ENCODE measurements at places on chromosomes 11 and 22.

- peak; percentile 83 for DNase-seq
Measured at GRCh38 chr11:69636512-69637197, 4.3 kb upstream of the CCND1 start.

- DNase-seq, result no peak
Measured at GRCh38 chr22:34427436-34427835, 507.2 kb upstream of the LARGE1 start.

DNA sequence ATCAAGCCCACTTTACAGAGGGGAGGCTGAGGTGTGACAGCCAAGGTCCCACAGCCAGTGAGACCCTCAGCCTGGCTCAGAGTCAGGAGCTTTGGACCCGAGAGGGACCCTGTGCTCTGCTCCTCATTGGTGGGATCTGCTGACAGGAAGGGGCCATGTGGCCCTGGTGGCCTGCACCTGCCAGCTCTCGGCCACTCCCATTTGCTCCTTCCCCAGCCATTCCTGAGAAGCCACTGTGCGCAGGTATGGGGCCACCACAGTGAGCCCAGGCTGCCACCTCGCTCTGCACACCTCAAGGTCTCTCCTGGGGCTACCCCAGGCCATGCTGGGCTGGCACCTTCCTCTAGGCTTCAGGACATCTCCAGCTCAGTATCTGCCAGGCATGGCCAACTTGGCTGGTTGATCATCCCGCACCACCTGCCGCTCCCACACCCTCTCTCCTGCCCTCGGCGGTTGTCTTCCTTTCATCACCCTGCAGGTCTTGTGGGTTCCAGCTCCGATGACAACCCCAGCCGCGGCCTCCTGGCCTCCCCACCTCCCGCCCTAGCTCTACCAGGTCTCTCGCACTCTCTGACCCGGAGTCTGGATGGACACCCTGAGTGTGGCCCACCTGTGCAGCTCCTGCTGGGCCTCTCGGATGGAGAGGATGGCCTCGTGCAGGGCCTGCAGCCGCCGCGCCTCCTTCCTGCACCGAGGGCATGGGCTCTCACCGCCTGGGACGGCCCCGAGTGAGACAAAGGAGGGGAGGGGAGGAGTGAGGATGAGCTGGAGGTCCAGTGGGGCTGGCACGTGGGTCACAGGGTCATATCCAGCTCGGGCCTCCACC, 32.2 kb upstream of the CARS1 start:
- no peak for DNase-seq

DNA sequence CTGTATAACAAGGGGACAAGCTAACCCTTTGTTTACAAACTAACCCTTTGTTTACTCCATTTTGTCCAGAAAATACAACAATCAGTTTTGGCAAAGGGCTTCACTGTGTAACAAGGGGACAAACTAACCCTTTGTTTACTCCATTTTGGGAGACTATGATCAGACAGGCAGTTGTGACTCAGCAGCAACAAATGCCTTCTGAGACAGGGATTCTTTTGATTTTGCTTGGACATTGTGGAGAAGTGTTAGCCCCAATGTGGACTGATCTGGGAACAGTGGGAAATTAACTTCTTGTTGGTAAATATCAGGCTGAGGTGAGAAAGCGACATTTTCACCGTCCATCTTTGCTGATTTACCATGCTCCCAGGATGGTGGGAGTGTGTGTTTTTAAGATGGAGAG, 983 bp downstream of the EHF start:
- DNase-seq, result no peak

- DNase-seq, result no peak
Measured at GRCh38 chr11:79030448-79030847, 410.4 kb downstream of the TENM4 start.

- no peak for DNase-seq
Measured at GRCh38 chr11:126990716-126991480, 9.7 kb downstream of the KIRREL3 start.

DNA sequence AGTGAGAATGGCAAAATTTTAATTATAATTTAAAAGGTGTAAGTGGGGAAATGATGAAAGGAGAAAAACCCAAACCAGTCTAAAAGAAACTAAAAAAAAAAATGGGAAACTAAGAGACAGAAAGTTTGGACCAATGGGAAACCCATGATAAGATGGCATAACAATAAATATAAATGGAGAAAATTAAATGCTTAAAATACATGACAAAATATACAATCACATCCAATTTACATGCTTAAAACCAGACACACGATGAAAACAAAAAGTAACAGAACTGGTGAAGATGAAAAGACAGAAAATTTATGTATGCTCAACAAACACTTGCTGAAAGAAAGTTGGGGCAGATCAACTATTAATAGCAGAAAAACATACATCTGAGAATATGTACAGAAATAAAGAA, 1471.1 kb downstream of the TBC1D22A start:
- no peak for DNase-seq

DNA sequence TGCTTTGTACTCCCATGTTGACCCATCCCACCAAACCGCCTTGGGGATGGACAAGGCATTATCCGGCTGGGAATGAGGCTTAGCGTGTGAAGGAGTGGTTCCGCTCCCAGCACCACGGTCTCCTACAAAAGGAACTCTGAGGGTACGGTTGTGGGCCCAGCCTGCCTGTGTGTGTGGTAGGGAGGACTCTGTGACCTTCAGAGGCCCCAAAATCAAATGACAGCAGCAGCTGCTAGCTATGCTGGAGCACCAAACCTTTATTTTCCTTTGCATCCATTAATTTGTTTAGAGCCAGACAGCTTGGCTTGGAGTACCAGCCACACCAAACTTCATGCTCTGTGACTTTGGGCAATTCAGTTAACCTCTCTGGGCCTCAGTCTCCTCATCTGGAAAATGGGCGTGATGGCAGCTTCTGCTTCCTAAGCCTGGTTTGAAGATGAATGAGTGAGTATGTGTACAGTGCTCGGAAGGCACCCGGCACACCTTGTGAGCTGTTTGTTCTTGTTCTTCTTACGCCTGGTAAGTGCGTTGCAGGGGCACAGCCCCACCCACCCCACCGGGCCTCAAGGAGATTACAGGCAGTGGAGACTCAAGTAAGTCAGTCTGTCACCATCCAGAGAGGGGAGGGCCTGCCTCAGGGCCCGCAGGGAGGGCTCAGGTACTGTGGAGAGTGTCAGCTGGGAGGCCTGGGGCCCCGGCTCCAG, 25.3 kb downstream of the MB start:
- no peak for DNase-seq

- no peak for DNase-seq
Measured at GRCh38 chr11:9941991-9942390, 278.1 kb downstream of the SWAP70 start.

Measured in left renal pelvis (tissue), 4 donors.